Stimulated activated CD8-positive, alpha-beta memory T cell treated with anti-CD3 and anti-CD28 coated beads, Interleukin-4, amount 100 ng/mL, for 48 hours (primary cell): ENCODE measurements at places on chromosomes 1 and 21.

DNA sequence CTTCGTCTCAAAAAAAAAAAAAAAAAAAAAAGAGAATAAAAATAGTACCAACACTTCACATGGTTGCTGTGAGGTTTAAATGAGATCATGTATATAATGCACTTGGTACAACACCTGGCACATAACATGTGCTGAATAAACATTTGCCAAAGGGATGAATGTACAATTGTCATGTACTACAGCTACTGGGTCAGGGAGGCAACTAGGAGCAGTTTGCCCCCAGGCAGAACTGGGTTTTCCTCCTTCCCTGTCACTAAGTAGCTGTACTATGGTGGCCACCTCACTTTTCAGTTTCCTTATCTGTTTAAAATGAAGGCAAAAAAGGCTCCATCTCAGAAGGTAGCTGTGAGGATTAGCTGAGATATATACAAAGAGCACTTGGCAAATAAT, 11.5 kb downstream of the AK2 start:
- no peak for DNase-seq

- no peak for DNase-seq
Measured at GRCh38 chr21:29449306-29449950, 150.7 kb downstream of the BACH1 start.

DNA sequence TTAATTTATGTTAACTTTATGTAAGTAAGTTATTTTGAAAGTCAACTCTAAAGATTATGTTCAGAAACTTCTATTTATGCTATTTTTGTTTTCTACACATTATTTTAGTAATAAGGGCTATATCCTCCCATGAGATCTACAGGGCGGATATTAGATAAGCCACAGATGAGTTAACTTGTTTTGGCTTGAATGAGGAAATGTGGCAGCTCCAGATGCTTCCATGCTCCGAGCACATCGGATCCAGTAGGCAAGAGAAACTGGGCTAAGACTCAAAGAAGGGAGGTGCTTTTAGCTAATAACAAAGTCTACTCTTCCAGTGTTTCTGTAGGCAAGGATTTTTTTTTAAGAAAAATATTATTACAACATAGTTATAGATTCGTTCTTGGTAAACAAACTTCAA, 20.0 kb upstream of the LAMC1 start:
- DNase-seq: no peak

- no peak for DNase-seq
Measured at GRCh38 chr1:170369417-170369816, 162.5 kb upstream of the GORAB start.

- no peak for DNase-seq
Measured at GRCh38 chr1:93705892-93706500, 24.4 kb upstream of the BCAR3 start.

GRCh38 chr1:184212649-184213314, 161.3 kb downstream of the TSEN15 start:
- no peak for DNase-seq

GRCh38 chr1:206516728-206516990, 9.3 kb downstream of the RASSF5 start:
- no peak for DNase-seq

DNA sequence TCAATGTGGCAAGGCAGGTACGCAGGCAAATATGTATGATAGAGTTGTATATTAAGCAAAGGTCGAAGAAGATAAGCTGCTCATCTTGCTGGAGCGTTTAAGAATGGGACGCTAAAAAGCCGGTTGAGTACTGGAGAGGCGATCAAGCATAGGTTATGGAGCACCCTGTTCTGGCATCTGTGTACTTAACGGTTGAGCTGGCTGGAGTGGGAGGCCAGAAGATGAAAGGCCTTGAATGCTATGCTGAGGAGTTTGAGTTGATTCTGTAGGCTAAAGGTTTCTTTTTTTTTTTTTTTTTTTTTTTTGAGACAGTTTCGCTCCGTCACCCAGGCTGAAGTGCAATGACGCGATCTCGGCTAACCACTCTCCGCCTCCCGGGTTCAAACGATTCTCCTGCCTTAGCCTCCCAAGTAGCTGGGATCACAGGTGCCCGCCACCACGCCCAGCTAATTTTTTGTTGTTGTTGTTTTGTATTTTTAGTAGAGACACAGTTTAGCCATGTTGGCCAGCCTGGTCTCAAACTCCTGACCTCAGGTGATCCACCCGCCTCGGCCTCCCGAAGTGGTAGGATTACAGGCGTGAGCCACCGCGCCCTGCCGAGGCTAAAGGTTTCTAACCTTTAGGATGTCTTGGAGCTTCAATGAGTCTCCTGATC, 850 bp upstream of the KHDC4 start:
- DNase-seq: no peak

- no peak for DNase-seq
Measured at GRCh38 chr1:161993576-161993975, 30.1 kb downstream of the OLFML2B start.

GRCh38 chr1:94884106-94884505, 42.8 kb downstream of the CNN3 start:
- no peak for DNase-seq

- no peak for DNase-seq
Measured at GRCh38 chr1:187942986-187943385, 1114.2 kb downstream of the PLA2G4A start.

- no peak for DNase-seq
Measured at GRCh38 chr1:169511316-169512005, 25.7 kb upstream of the SLC19A2 start.

DNA sequence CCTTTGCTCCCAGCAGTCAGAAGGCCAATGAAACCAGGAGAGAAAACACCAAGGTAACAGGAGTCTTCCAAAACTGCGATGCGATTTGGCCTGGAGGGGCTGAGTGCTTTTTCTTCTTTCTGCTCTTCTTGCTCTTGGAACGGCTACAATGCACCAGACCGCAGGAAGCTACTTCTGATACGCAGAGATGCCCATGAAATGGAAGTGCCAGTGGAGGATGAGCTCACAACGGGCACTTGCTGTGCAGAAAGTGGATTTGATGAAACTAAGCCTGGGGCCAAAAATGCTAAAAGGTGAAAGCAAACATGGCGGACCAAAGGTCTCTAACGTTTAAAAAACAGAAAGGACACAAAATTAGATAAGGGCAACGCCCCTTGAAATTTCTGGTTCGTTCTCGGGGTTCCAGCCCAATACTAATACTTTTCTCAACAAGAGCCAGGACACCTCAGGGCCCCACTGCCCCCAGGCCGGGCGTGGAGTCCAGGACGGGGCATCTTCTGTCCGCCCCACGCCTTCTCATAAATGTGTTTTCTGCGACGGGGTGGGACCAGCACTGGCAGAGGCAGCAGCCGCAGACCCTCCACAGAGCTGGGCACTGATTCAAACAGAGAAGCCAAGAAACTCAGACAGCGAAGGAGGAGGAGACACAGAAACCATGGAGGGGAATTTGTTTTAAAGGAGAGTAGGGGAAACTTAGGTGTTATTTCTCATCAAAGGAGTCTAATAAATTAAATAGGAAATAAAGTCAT, 101.3 kb downstream of the CRYAA start:
- DNase-seq: no peak

DNA sequence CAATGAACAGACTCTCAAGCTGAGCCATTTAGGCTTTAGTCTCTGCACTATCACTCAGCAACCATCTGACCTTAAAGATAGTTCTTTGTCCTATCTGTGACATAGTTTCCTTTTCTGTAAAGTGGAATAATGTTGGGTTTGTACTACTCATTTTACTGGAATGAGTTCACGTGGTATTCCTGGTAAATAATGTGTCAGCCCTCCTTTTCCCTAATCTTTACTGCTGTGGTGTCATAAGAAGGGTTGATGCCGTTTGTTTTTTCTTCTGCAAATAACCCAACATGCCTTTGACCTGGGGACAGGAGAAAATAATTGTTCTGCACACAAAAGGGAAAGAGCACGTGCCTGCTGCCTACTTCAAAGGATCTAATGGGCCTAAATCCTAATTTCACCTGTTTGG, 297.8 kb downstream of the BRINP3 start:
- no peak for DNase-seq

- DNase-seq: no peak
Measured at GRCh38 chr1:217253351-217253750, 377.5 kb downstream of the GPATCH2 start.

- no peak for DNase-seq
Measured at GRCh38 chr1:39965044-39965443, 10.1 kb downstream of the MFSD2A start.

- DNase-seq: no peak
Measured at GRCh38 chr1:160177667-160178066, 12.7 kb upstream of the CASQ1 start.

DNA sequence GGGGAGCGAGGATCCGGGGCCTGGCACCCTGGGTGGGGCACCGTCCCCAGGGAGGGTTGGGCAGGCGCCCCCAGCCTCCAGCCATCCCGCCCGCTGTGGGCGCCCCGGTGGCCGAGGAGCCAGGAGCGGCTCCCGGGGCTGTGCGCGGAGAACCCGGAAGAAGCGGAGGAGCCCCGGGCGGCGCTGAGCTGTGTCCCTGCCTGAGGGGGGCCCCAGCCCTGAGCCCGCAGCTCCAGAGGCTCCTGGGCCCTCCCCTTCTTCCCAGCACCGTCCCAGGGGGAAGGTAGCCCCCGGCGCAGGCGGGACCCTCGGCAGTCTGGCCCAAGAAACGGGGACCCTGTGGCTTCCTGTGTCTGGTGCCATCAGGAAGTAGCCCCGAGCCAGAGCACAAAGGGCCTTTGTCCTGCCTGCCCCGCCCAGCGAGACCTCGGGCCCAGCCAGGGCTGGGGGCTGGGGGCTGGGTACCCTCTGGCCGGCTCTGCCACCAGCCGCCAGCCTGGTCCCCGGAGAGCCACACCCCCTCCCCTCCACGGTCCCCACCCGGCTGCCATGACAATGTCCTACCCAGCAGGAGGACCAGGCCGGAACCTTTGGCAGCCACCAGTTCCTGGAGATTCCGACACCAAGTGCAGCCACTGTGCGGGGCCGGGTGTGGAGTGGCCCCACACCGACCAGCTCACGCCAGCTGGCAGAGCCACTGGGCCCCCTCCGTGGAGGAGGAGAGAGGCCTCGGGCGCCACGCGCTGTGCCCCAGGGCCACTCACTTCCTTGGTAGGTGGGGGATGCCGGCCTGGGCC, 15.6 kb upstream of the TTLL10 start:
- DNase-seq: peak; percentile 47

DNA sequence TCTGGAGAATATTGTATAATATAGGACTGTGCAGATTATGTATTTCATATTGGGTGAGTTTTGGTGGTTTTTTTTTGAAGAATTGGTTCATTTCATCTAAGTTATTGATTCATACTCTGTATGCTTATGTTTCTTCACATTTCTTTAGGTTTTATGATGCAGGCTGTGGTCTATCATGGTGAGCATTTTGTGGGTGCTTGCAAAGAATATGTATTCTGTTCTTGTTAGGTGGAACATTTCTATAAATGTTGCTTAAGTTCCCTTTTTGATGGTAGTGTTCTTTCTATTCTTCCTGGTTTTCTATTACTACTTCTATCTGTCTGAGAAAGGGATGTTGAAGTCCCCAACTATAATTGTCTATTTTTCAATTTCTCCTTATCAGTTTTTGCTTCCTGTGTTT, 42.6 kb downstream of the PKN2 start:
- DNase-seq: no peak

DNA sequence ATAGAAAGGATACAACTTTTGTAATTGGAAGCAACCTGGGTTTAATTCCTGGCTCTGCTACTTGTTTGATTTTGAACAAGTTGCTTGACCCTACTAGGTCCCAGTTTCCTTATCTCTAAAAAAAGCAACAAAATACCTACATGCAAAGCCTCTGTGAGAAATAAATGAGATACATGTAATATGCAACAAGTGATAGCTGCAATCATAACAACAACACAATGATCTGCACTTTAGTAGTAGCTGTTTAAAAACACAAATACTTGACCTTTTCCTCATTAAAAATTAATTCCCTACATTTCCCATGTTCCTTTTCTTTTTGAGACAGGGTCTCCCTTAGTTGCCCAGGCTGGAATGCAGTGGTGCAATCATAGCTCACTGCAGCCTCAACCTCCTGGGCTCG, 40.0 kb downstream of the FRRS1 start:
- DNase-seq: no peak

GRCh38 chr1:23451441-23451840, 26.9 kb upstream of the TCEA3 start:
- DNase-seq: no peak

DNA sequence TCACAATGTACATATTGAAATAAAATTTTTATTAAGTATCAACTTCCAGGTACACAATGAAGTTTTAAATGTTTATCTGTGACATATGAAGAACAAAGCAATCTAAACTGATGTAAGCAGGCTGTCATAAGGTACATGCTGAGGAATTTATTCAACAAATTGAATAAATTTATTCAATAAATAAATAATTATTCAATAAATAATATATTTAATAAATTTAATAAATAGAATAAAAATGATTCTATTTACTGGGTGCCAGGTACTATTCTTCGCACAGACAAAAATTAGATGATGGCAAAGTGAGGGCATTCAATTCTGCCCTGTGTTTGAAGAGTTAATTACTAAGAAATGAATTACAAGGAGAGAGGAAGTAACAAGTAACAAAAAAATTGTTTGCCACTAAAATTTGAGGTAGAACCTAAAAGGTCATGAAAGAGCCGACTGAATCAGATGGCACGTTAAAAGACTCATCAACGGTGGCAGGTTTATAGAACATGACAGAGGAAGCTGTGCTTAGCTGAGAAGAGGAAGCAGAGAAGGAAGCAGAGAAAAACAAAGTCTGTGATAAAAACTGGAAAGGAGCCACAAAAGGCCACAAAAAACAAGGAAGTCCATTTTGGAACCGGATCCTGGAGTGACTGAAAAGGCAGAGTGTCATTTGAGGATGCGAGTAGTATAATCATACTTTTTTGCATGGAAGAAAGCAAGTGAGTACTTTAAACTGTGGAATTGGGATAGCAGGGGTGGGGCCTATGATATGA, 2.2 kb upstream of the USP24 start:
- no peak for DNase-seq

GRCh38 chr1:189605226-189605625, 872.4 kb downstream of the BRINP3 start:
- DNase-seq: no peak

GRCh38 chr1:45969866-45970265, 162.6 kb downstream of the PIK3R3 start:
- DNase-seq: no peak

- DNase-seq: peak; percentile 88
Measured at GRCh38 chr1:26279456-26280332, at the start of gene SH3BGRL3. Gene SH3BGRL3 (plus strand): TSS chr1:26280086. CDS start chr1:26280156, 70 bp downstream.

DNA sequence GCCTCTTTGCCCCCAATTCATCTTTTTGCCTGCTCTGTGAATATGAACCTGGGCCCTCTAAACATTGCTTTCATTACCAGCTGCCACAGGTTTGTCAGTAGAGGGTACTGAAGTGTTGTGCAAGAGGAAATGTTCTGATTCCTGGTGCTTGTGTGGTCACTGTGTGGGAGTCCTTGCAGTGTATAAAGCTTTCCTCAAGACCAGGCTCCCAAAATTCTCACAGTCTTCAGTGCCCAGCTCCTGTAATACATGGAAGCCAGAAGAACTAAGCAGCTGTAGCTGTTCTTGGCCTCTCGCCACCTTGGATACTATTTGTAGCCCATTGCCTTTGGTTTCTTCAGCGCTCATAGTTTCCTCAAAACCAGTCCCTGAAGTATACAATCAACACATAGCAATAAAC, 1046.2 kb downstream of the BRINP3 start:
- DNase-seq: no peak
